ENCODE measurements at places on chromosomes 6 and 20.

DNA sequence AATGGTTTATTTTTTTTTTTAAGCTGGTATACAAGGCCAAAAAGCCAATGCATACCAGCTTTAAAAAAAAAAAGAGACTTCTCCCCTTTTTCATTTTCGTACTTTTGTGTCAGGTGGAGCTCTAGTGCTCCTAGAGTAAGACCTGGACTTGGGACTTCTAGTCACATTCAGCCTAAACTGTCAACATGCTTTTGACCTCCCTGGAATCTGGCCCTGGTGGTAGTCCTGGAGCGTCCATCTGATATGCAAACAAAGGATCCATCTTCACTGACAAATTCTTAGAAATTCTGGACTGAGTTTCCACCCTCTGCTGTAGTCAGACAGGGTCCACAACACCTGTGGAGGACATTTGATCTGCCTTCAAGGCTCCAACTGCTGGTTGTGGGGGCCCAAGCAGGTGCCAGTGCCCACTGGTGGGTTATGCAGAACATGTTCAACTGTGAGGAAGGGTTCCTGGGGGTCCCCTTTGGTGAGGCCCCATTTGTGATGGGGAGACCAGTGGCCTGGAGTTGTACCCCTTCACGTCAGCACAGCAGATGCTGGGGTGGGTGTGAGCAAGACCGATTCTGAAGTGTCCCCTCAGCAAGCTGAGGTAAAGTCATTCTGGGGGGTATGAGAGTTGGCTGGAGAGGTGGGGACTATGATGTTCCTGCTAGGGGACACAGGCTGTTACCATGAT, 12.6 kb upstream of the PCMTD2 start:
- no peak for DNase-seq

DNA sequence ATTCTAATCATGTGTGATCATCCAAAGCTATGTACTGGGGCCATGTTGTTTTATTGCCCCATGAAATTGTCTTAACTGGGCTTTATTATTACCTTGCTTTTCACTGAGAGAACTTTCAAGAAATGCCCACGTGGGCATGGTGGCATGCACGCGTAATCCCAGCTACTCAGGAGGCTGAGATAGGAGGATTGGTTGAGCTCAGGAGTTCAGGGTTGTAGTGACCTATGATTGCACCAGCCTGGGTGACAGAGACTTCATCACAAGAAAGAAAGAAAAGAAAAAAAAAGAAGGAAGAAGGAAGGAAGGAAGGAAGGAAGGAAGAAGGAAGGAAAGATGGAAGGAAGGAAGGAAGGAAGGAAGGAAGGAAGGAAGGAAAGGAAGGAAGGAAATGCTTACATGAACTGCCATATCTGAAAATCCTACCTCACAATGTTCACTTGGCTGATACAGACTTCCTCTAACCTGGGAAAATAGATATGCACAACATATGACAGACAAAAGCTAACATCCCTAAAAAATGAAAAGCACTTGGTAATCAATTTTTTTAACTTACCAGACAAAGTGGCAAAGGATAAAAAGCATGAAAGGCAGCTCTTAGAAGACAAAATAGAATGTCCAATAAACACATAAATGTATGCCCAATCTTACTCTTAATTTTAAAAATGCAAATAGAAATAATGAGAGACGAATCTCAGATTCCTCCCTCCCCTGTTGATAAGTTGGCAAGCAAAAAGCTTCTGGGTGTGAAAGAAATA, 25.5 kb upstream of the TMEM244 start:
- DNase-seq, result no peak

- DNase-seq, result no peak
These were observed 568.0 kb downstream of the KIF16B start for GRCh38 chr20:16005021-16005914.

GRCh38 chr6:26205625-26206574, 118.7 kb downstream of the HFE start:
- DNase-seq, result no peak
